ENCODE measurements at places on chromosomes 3 and 15.

DNA sequence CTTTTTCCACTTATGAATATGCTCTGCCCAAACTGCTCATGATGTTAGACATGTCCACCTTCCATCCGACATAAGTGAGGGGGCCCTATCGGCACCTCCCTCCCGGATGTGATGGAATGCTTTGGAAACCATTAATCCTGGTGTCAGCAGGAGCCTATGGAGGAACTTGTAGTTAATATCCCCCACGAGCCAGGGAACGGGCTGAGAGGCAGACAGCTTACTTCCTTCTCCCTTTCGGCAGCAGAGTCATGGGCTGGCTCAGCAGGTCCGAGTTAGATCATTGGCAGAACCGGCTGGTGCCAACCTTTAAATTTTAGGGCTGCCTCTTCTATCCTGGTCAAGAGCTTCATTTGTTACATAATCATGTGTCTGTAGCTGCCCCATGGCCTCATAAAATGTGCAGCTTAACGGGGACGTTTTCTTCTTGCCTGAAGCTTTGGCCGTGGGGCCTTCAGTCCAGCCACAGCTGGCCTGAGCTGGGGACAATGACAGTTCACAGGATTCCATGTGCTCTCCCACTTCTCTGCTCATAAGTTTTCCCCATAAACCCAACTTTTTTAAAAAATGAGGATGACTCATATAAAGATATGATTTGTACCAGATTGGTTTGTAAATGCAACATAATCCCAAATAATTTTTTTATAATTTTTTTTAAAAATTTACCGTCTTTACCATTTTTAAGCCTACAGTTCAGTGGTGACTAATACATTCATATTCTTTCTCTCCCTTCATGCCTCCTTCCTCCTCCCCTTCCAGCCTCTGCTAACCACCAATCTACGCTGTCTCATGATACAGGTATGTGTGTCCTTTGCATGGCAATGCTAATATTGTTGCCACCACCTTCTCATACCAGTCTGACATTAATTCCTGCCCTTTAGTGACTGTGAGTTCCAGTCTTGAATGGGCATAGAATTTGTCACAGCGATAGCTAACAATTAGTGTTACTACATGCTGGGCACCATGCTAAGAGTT, 62.2 kb upstream of the RGMA start:
- no peak for DNase-seq

GRCh38 chr3:13158871-13159270, 85.6 kb upstream of the IQSEC1 start:
- DNase-seq, result no peak

GRCh38 chr3:50644561-50644960, 27.6 kb downstream of the MAPKAPK3 start:
- no peak for DNase-seq

- DNase-seq, result no peak
Observed at GRCh38 chr3:153246331-153246730, 84.3 kb downstream of the RAP2B start.

DNA sequence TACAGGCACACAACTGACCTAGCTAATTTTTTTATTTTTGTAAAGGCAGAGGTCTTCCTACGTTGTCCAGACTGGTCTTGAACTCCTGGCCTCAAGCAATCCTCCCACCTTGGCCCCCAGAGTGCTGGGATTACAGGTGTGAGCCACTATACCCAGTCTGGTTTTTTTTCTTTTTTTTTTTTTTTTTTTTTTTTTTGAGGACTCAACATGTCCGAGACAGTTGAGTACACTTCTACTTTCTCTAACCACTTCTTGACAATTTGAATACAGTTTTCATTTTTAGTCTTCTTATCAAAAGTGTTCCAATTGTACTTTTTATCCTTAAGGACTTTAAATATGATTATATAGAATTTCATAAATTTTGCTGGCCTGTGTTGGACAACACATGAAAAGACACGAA, 7.4 kb upstream of the GSK3B start:
- no peak for DNase-seq

DNA sequence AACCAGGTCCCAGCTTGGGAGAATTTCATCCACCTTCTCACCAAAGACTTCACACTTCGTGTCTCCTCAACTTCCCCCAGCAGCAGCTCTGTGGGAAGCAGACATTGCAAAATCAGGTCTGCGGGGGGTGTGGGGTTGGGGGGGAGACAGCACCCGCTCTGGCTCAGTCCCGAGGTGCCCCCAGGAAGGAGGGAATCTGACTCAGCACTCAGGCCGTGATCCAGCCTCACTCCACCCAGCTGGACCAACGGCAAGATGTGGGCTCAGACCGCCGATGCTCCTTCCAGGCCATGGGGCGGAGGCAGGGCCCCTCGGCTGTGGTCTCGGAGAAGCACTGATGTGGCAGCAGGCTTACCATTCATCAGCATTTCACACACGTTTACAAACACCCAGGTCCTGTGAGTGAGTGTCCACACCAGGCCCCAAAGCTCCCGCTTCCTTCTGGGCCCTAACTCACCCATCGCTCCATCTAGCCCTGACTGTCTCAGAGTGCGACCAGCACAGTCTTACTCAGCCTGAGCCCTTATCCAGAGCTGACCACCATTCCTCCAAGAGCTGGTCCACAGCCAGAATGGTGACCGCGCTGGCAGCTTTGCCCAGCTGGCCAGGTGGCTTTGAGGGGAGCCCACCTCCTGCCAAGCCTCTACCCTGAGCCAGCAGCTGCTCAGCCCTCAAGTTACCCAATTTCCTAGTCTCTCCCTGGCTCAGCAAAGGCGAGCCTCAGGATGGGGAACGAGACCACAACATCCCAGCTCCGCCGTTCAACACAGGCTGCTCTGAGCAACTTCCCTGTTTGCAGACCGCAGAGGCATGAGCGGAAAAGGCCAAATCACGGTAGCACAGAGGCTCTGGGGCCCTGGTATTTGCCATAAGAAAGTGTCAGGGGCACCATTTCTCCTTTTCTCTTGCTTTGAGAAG, 3.3 kb downstream of the STAB1 start:
- DNase-seq, result no peak

GRCh38 chr3:194204042-194204987, 68.4 kb downstream of the HES1 start:
- DNase-seq, result peak; percentile 33

GRCh38 chr3:73503781-73504180, 121.0 kb downstream of the PDZRN3 start:
- DNase-seq, result peak; percentile 57

GRCh38 chr3:103048068-103048722, 613.4 kb downstream of the ZPLD1 start:
- no peak for DNase-seq

DNA sequence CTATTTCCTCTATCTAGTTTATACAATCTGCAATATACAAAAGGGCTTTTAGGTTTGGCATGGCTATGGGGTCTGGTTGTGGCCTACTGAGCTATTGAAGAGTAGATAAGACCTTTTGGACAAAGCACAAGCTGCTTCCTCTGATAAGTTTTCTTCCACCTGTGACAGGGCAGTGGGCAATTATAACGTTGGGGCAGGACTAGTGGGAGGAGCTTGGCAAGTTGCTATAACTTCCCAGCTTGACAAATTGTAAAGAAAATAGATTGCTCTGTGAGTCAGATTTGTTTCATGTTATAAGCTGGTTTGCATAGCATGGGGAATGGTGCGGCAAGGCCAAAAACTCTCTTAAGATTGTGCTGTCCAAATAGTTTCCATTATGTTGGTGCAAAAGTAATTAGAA, 64.9 kb downstream of the SLC7A14 start:
- no peak for DNase-seq

DNA sequence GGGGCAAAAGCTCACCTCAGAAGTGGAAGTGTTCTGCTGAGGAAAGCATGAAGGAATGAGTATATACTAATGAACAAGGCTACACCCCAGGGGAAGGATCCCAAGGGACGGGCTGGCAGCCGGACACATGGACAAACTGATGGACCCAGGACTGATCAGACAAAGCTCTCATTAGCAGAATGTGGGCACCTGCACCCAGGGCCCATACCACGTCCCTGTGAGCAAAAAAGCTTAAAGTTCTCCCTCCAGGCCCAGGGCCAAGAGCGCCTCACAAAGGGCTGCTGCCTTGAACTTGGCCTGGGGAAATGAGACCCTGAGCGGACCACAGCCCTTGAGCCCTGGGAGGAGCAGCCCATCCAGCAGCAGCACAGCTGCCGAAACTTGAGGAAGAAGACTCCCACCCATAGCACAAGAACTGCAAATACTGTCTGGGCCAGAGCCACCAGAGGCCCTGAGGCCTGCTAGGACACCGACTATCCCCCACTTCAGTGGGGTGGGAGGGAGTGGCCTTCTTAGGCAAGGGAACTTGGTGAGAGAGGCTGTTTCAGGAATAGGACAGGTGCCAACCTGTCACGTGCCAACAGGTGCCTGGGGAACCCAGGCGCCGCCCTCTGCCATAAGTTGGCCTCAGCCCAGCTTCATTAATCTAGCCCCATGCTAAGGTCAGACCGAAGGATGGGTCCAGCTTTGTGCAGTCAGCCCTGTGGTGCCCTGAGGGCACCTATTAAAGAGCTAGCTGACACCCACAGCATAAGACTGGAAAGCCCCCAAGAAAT, 2.3 kb upstream of the GMPPB start:
- DNase-seq, result no peak

GRCh38 chr15:82393671-82394070, 35.9 kb upstream of the GOLGA6L9 start:
- DNase-seq, result no peak

GRCh38 chr3:39011191-39011736, 40.5 kb downstream of the SCN11A start:
- no peak for DNase-seq

DNA sequence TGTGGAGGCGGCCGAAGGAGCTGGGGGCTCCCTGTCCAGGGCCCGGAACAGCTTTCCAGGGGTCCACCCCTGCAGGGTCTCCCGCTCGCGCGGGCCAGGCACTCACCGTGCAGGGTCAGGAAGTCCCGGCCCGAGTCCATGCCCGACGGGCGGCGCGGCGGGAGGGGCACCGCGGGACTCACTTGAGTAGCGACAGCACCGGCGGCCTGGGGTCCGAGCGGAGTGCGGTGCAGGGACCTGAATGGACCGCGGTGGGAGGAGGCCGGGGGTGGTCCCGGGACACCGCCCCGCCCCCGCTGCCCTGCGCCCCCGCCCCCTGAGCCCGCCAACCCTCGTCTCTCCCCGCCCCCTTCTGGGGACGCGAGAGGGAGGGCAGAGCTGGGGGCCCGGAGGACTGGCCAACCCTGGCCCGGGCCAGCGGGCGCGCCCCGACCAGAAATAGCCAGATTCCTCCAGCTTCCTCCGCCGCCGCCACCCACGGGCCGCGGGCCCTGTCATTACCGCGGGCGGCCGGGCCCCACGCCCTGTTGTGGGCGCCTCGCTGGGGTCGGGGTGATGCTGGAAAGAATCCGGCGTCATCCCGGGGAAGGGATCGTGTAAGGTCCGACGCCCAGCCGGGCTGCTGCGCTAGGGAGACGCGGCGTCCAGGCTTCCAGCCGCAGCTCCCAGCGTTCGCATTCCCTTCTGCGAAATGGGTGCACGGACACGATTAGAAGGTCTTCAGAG, at the start of gene PLCD1:
Gene PLCD1 (minus strand): TSS at position 243 of the 726 bp plus-strand sequence. CDS start 103 bp downstream, at position 140.
- DNase-seq, result no peak

DNA sequence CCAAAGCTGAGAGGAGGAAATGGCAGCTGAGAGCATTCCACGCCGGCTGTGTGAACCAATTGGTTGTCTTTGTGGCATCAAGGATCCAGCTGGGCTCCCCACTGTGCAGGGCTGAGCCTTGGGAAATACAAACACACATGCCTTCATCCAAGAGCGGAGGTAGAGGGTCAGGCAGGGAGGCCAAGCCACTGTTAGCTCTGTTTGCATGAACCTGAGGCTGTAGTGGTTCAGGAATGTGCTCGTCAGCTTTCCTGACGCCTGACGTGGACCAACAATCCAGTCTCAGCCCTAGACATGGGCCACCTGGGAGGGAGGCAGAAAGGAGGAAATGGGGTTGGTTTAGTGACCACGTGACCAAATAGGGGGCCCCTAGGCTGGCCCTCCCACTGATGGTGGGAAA, 276.9 kb downstream of the TLE3 start:
- DNase-seq, result no peak

- DNase-seq, result no peak
Observed at GRCh38 chr3:126528800-126529541, 5.0 kb downstream of the CHST13 start.

- DNase-seq, result no peak
Observed at GRCh38 chr3:57066471-57066870, 6.0 kb downstream of the SPATA12 start.

GRCh38 chr3:11629716-11630115, 14.0 kb downstream of the VGLL4 start:
- no peak for DNase-seq

Measured in NCI-H1105 (cell line).